M059J (cell line): ENCODE measurements at places on chromosomes 7 and 10. TPM values are rescaled to one million over a fixed set of nuclear protein-coding genes. Genes with fewer than 3 reads are reported as not detected.

DNA sequence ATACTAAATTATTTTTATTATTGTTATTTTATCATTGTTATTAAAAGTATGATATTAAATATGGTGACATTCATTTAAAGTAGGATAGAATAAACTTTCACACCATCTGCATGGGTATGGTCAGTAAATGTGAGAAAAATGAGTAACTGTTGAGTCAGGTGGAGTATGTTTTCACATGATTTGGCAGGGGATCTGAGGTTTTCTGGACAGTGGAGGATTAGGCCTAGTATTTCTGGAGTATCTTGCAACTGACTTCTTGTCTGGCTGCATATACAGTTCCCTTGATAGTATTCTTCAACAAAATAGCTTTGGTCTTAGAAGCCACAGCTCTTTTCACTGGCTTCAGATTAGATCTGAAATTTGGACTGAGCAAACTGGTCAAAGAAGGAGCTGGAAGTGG is 54.5 kb downstream of the GBF1 start:
- DNase-seq = peak; percentile 79

GRCh38 chr7:66013938-66014337 is 31.9 kb upstream of the GUSB start:
- peak; percentile 60 for DNase-seq

- no peak for DNase-seq
Measured at GRCh38 chr10:7587168-7587864, 79.5 kb downstream of the ITIH5 start.

DNA sequence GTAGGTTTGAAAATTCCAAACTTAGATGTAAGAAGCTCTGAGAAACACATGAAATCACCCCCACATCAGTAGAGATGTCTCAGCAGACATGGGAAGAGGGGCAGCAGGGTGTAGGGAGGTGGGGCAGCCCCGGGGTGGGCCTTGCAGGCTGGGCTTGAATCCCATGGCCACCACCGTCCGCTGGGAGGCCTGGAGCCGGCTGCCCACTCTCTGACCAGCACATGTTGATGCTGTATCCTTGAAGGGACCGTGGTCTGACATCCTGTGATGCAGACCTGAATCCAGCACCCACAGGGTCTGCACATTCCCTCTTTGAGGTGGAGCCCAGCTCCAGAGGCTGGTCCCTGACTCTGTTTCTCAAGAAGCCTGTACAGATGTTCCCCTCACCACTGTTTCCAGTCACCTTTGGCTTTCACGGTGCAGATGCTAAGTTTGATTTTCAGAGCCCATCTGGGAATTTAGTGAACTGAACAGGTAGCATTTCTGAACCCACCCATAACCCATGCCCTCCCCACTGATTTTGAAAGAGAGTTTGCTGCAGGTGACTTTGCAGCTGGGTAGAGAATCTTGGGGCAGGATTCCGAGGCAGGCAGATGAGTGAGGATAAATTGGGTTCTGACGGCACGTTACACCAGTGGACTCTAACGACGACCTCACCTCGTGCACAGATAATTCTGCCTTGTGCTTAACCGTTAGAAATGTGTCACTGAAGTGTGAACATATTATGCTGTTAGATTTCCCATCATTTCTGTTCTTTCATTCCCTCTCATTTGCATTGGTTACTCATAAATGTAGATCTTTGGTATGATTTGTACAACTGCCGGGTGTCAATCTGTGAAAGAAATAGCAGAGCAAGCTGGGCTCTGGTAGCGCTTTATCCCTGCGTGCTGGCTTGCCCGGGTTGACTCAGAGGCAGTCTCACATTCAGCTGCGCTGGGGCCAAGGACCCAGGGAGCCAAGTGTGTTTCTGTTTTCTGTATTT is 45.7 kb downstream of the IKZF1 start:
- DNase-seq = no peak

DNA sequence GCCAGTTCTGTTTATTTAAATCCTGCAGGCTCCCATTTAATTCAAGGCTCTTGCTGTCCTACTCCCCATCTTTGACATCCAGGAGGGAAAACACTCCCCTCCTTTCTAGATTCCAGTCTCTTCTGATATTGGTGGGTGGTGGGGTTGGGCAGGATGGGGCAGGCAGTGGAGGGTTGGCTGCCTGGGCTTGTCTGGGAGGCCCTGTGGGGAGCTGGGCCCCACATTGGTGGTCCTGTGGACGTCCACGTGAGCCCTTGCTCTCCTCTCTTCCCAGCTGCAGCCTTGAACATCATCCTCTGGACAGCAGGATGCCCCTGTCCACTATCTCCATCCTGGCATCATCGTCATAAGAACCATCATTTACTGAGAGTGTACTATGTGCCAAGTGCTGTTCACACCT is 108.9 kb upstream of the PCBD1 start:
- no peak for DNase-seq

- DNase-seq = no peak
Measured at GRCh38 chr7:142749218-142749993, at the start of gene PRSS1. Gene PRSS1, plus strand, starts transcription at chr7:142749472. Its CDS starts 13 bp downstream, at chr7:142749485.

DNAJC2 gene
- total RNA-seq = 24.7 and 25.3 TPM in 2 replicates
